Stimulated activated CD8-positive, alpha-beta memory T cell treated with anti-CD3 and anti-CD28 coated beads, Interleukin-12 subunit alpha, Interleukin-12 subunit beta, amount 100 ng/mL, for 1 hour (primary cell): ENCODE measurements at places on chromosomes 3 and 15.

DNA sequence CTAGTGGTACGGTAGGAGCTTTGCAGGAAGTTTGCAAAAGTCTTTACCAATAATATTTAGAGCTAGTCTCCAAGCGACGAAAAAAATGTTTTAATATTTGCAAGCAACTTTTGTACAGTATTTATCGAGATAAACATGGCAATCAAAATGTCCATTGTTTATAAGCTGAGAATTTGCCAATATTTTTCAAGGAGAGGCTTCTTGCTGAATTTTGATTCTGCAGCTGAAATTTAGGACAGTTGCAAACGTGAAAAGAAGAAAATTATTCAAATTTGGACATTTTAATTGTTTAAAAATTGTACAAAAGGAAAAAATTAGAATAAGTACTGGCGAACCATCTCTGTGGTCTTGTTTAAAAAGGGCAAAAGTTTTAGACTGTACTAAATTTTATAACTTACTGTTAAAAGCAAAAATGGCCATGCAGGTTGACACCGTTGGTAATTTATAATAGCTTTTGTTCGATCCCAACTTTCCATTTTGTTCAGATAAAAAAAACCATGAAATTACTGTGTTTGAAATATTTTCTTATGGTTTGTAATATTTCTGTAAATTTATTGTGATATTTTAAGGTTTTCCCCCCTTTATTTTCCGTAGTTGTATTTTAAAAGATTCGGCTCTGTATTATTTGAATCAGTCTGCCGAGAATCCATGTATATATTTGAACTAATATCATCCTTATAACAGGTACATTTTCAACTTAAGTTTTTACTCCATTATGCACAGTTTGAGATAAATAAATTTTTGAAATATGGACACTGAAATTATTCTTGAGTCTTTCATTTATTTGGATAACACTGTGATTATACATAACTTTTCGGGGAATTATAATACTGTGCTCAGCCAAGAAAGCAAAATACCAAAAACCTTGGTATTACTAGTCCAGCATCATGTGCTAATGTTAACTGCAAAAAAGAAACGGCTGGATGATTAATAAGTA, 2.2 kb downstream of the SOX2 start:
- DNase-seq, result no peak

DNA sequence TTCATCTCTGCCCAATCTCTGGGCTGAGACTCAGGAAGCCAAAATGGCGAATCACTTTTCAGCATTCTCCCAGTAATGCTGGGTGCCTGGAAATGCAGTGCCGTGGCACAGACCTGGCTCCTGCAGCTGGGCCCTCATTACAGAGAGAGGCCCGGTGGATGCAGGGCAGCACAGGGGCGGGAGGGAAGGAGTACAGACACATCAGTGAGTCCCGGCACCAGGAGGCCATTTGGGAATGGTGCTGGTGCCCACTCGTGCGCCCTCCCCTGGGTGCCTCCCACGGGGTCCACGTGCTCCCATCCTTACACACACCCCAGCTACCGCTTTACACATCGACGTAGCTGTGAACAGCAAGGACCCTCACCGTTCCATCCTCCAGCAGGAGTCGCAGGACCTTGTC, 13.2 kb downstream of the MYO5C start:
- no peak for DNase-seq

GRCh38 chr3:39086144-39086543, 21.3 kb downstream of the GORASP1 start:
- no peak for DNase-seq

GRCh38 chr3:160643994-160644393, 33.0 kb upstream of the ARL14 start:
- DNase-seq, result no peak

DNA sequence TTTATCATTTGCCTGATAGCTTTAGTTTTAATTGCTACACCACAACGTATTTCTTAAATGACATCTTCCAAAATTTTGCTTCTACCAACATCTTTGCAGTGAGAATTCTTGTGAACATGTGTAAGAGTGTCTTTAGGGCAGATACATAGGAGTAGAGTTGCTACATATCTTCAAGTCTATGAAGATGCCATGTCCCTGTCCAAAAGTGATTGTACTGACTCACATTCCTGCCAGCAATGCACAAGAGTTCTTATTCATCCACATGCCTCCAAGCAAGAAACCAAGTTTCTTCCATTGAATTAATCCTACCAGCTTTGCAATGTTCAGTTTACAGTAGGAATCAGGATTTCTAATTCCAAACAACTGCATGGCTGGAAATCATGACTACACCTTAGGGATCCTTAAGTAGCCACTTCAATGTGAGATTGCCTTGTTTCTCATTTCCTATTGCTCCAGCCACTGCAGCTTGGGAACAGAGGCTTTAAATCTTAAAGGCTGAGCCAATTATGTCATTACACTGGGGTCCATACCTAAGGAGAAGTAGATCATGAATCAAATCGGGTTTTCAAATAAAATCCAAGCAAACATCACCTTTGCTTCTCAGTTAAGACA, 44.5 kb downstream of the BCL2L10 start:
- no peak for DNase-seq

GRCh38 chr3:122824465-122825381, 29.9 kb downstream of the SLC49A4 start:
- DNase-seq, result no peak

GRCh38 chr15:68843425-68844311, 23.0 kb upstream of the ANP32A start:
- no peak for DNase-seq
